ENCODE measurements at places on chromosomes 2 and 18.

DNA sequence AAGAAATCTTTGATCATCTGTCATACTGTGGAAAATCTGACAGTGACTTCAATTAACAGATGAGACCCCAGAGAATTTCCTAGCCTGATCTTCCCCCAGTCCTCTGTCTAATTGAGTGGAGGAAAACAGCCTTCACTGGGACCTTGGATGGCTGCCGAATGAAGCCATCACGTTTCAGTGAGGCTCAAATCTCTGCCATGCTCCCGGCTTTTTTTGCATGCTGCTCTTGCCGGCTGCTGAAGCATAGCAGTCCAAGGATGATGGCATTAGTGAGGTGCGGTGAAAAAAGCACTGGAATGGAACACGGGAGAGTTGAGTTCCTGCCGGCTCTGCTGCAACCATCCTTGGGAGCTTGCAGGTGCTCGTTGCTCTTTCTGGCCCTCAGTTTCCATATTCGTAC is 430.5 kb downstream of the SLC4A3 start:
- no peak for DNase-seq

- no peak for DNase-seq
Measured at GRCh38 chr2:238087211-238087610, 12.9 kb upstream of the ESPNL start.

DNA sequence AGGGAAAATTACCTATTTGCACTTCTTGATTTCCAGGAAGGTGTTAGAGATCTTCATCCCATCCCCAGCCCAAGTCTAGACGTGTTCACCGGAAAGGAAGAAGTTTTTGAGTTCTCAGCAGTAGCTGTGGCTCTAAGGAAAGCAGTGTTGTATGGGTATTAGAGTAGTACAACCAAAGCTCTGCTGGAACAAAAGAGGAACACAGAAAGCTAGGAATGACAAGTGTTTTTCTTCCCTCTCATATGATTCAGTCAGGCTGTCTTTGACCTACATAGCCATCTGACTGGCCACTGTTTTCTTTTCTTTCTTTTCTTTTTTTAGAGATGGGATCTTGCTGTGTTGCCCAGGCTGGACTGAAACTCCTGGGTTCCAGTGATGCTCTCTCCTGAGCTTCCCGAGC is 82.7 kb upstream of the SLC39A10 start:
- DNase-seq, result no peak

GRCh38 chr2:71699428-71699827 is 246.1 kb downstream of the DYSF start:
- DNase-seq, result no peak

- DNase-seq, result no peak
Measured at GRCh38 chr18:72155327-72155726, 388.8 kb downstream of the CBLN2 start.

GRCh38 chr18:79586436-79587225 is 93.0 kb upstream of the CTDP1 start:
- DNase-seq, result no peak

- no peak for DNase-seq
Measured at GRCh38 chr2:199895406-199895805, 15.7 kb upstream of the C2orf69 start.

- DNase-seq, result no peak
Measured at GRCh38 chr2:48448274-48449061, 81.5 kb upstream of the STON1 start.

DNA sequence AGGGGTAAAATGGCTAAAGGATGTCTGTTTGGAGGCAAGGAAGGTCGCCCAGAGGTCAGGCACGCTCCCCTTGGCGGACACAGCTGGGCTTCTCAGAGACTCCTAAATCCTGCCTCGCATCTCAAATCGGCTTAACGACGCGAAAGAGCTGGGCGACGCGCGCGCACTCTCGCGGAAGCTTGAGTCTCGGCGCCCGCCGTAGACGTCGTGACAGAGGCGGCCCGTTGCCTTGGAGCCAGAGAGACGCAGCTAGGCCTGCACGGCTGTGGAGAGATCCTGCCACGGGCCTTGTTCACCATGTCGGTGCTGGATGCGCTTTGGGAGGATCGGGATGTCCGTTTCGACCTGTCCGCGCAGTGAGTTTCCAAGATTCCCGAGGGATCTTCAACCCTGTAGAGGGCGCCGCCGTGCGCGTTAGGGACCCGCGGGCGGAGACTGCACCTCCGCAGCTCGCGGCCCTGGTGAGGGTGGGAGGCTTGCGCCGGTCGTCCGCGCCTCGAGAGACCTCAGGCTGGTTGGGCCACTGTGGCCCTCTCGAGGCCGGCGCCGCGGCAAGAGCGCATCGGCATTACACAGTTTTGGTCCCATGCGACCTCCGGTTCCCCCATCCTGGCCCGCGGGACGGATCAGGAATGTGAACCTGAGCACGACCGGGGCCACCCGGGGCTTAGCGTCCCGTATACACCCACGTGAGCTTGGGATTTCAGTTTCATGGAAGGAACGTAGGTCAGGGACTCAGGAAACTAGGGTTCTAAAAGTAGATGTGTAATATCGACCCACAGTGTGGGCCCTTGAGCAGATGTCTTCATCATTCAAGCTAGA is at the start of gene BBS5:
TSS of gene BBS5 (plus strand) at position 238 of the 822 bp plus-strand sequence. CDS start at position 298, 60 bp downstream.
- no peak for DNase-seq

DNA sequence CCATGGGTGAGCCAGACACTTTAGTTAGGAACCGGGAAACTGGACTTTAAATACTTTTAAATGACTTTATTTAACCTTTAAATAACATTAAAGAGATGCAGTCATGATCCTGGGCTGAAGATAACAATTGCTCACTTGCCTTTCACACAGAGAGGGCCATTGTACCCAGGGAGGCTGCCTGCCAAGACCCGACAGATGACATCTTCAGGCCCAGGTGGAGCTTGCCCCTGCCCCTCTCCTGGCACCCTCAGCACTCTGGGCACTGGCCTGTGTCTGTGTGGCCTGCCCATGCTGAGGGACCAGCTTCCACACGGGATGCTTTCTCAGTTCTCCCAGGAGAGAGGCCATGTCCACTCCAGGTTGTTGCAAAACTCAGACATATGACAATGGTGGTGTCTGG is 216.4 kb upstream of the MYT1L start:
- DNase-seq, result no peak

DNA sequence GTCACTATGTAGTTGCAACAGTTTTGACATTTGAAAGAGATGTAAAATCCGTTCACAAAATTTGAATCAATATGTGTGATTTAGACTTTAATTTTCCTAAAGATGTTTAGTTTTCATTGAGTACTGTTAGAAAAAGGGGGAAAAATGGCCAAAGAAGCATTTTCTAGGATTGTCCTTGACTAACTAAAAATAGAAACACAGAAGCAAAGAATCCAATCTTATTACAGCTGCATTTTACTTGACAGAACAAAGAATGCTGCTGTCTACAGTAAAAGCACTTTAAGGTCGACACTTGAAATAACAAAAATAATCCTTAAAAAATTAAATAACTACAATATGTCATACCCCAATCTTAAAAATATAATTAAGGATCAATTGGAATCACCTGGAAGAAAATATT is 48.9 kb downstream of the FRZB start:
- DNase-seq, result no peak

GRCh38 chr2:188425266-188425665 is 133.6 kb downstream of the GULP1 start:
- DNase-seq, result no peak

DNA sequence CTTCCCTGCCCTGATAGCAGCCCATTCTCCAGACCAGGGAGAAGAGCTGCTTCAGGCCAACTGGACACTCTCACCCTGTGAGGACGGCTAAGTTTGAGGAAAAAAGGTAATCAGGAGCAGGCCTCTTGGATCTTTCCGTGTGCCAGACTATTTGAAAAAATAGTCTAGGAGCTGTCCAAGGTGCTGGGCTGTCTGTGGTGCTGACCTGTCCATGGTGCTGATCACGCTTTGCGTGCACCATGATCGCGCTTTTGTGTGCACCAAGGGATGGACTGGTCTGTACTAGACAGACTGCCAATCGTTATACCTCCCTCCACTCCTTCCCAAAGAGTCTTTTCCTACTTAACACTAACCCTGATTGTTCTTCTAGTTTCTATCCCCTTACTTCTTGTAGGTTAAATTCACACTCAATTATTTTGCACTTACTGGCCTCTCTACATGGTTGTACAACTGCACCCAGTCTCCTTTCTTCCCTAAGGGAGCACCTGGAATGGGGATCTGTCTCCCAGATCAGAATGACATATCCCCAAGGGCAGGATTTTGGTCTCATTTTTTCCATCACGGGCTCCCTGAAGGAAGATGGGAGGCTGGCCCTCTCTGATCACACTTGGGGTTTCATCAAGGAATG is 295.4 kb downstream of the CELF4 start:
- DNase-seq, result peak; percentile 43

- DNase-seq, result peak; percentile 77
Measured at GRCh38 chr2:74835831-74836674, 2.1 kb downstream of the HK2 start.

GRCh38 chr2:173822889-173823542 is 142.2 kb downstream of the SP3 start:
- DNase-seq, result no peak

DNA sequence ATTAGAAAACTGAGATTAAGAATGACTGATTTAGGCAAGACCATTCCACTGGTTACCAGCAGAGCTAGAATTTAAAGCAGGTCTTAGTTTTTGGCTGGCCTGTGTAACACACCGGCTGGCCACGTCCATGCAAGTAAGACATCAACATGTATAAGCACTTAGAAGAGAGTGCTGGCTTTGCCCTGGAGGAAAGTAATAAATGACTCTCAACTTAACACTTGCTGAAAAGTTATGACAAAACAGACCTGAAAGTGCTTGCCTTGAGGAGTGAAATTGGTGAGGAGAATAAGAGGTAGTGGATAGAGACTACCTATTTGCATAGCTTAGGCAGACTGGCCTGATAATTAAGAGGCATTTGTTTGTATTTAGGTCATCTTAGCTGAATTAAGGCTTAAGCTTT is 165.7 kb upstream of the KCNJ3 start:
- no peak for DNase-seq

- DNase-seq, result no peak
Measured at GRCh38 chr2:118913803-118914645, 28.0 kb upstream of the MARCO start.

DNA sequence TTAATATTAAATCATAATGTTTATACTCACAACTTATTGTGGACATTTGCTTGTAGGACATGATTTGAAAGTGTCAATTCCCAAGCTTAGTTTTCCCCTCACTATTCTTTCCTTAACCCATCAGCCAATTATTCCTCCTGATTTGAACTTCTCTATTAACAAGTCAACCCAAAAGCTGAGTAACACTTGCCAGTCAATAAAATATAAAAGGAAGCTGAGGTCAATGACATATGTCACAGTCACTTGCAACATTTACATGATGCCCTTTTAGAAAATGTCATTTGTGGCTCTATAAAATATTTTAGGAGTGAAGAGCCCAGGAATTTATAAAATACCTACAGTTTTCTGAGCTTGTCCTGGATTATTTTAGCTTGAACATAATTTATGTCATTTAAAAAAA is 7.2 kb downstream of the CCDC68 start:
- DNase-seq, result no peak

GRCh38 chr18:38520786-38521185 is 955.2 kb upstream of the CELF4 start:
- DNase-seq, result no peak

- peak; percentile 22 for DNase-seq
Measured at GRCh38 chr2:32553829-32554432, 73.9 kb upstream of the TTC27 start.

GRCh38 chr18:70183441-70183840 is 22.0 kb downstream of the RTTN start:
- no peak for DNase-seq

- no peak for DNase-seq
Measured at GRCh38 chr2:217440000-217440399, 562.8 kb downstream of the TNS1 start.

DNA sequence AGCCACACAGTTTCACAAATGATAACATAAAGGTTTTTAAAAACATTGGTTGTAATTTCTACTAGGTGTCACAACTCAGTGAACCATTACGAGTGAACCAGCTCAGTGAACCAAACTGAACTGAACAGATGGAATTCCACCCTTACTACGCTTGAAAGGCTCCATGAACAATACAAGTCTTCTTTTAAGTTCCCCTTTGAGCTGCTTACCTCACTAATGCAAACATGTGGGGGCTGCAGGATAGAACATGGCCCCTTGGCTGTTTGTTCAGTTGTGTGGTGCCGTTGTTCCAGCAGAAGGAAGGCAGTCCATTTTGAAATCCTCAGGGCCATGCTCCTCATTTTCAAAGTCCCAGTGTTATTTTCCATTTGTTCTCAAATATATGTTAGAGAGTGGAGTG is 30.7 kb upstream of the KLHL14 start:
- no peak for DNase-seq

DNA sequence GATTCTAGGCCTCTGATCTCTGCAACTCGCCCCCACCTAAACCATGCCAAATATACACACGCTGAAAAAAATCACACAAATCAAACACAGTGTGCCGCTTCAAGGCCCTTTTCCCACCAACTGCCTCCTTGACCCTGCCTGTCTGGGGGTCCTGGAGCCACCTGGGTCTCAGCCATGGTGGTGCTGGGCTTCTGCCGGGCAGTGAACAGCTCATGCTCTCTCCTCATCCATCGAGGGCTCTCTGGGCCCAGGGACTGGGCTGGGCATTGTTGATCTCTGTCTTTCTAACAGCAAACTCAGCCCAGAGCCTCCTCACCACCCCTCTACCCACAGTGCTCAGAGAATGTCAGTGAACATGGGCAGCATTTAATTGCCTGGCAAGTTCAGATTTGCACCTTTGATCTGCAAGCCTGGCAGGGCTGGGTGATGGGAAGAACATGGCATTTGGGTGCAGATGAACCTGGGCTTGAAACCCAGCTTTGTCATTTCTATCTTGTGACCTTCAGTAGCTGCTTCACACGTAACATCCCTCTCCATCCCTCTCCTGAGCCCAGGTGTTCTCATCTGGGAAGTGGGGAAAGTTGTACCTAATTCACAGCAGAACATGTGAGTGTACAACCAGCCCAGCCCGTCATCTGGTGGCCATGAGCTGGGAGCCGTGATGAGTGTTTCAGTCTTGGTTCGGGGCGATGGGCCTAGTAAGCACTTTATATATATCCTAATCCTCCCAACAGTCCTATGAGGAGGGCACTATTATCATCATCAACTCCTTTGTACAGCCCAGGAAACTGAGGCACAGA is 46.1 kb downstream of the SDC1 start:
- DNase-seq, result no peak

GRCh38 chr2:240250150-240250984 is 109.9 kb upstream of the OTOS start:
- no peak for DNase-seq

DNA sequence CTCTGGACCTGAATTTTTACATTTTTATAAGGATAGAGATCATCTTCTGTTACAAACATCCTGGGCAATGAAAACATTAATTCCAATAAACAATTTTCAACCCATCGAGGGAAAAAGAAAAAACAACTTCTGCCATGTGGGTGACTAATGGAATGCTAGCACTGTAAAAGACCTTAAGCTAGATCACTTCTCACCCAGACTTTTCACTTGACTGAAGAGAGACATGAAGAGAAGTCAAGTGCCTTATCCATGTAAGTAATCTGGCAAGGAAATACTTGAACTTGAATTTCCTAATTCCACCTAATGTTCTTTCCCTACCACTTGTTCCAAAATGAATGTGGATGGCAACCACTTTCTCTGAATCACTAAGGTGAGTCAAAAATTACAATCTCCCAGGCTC is 98.3 kb upstream of the ACVR1C start:
- no peak for DNase-seq

- no peak for DNase-seq
Measured at GRCh38 chr2:5937321-5937720, 245.1 kb downstream of the SOX11 start.

- no peak for DNase-seq
Measured at GRCh38 chr2:10489842-10490555, 41.9 kb upstream of the ODC1 start.
